Articular chondrocyte of knee joint (primary cell): ENCODE measurements at places on chromosomes 2 and 18. TPM values are rescaled to one million over a fixed set of nuclear protein-coding genes. Genes with fewer than 3 reads are reported as not detected.

DPP4 gene
- 36.2 and 81.0 TPM in 2 replicates for total RNA-seq

CSRNP3 gene
- total RNA-seq, result 0.13 and 0.22 TPM in 2 replicates

AKAIN1 gene
- total RNA-seq, result not detected in 2 replicates

GNLY gene
- total RNA-seq, result not detected in 2 replicates

PRSS56 gene
- not detected in 2 replicates for total RNA-seq

FAM237A gene
- not detected in 2 replicates for total RNA-seq

HAAO gene
- 4.1 and 7.1 TPM in 2 replicates for total RNA-seq

ZAP70 gene
- not detected in 2 replicates for total RNA-seq

SNORC gene
- total RNA-seq, result 0.65 and 1.2 TPM in 2 replicates

KCNK3 gene
- under 0.01 and 0.11 TPM in 2 replicates for total RNA-seq

KYNU gene
- 8.8 and 26.7 TPM in 2 replicates for total RNA-seq
